Stimulated activated CD8-positive, alpha-beta memory T cell treated with anti-CD3 and anti-CD28 coated beads, Interleukin-4, amount 100 ng/mL, for 1 hour (primary cell): ENCODE measurements at places on chromosomes 12 and 14.

- no peak for DNase-seq
Measured at GRCh38 chr14:73293782-73294781, 56.8 kb downstream of the PAPLN start.

GRCh38 chr14:67502867-67503266, 14.3 kb upstream of the TMEM229B start:
- DNase-seq = no peak

- DNase-seq = no peak
Measured at GRCh38 chr14:61266891-61267740, 14.0 kb downstream of the TMEM30B start.

DNA sequence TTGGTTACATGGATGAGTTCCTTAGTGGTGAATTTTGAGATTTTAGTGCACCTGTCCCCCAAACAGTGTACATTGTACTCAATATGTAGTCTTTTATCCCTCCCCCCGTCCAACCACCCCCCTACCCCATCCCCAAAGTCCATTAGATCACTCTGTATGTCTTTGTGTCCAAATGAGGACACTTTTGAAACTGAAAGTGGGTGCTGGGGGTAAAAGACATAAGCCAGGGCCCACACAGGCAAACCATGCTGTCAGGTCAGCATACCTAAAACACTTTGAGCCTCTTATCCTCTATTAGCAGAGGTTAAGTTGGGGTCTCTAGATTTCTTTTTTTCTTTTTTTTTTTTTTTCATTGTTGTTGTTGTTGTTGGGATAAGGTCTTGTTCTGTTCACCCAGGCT, 31.3 kb upstream of the KICS2 start:
- DNase-seq = no peak

GRCh38 chr12:124747426-124748161, 116.1 kb downstream of the SCARB1 start:
- DNase-seq = no peak

DNA sequence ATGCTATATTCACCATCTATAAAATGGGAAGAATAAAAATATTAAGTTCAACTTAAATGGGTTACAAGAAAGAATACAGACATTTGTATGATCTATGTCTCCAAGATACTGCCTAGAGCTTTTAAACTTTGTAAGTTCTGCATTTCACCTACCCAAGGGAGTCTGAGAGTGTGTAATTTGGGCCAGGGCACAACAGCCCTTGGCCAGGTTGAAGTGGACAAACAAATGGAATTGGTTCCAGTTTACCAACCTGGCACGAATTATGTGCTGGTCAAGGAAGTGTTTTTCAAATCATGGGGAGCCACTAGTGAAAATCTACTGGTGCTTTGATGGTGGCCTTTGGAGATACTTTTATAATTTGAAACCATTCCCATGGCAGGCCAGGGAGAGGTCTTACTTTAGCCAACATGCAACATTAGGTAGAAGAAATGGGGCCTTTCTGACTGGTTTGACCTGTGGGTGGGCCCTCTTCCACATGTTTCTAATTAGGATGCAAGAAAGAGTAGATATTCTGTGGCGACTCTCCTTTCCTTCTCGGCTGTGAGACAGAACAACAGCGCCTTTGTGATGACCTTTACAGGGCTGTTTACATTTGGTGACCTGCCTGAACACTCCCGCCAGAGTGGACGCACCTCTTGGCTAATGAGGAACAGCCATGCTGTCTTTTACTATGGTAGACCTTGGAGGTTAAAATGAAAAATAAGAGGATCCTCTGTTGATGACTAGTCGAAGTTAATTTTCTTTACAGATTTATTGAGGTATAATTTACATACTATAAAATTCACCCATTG, 476.6 kb downstream of the ZFP36L1 start:
- DNase-seq = no peak
